Cardiac muscle cell (in vitro differentiated cells and primary cell): ENCODE measurements at places on chromosomes 5 and 9. TPM values are rescaled to one million over a fixed set of nuclear protein-coding genes. Genes with fewer than 3 reads are reported as not detected.

- DNase-seq, result peak; percentile 39
- H3K36me3 ChIP-seq, result no peaks in the 10 kb centered on the region
- peaks cover 14% of the 10 kb centered on the region for H3K4me1 ChIP-seq
Observed at GRCh38 chr5:126909856-126910255, 120.5 kb downstream of the MARCHF3 start.

- no peak overlapping the region for H3K27ac ChIP-seq
- no peak overlapping the region for H3K4me3 ChIP-seq
- no peak for DNase-seq
- no peaks in the 10 kb centered on the region for H3K4me1 ChIP-seq
- no peaks in the 10 kb centered on the region for H3K27me3 ChIP-seq
Observed at GRCh38 chr9:72022841-72023240, 37.6 kb downstream of the C9orf57 start.

DNA sequence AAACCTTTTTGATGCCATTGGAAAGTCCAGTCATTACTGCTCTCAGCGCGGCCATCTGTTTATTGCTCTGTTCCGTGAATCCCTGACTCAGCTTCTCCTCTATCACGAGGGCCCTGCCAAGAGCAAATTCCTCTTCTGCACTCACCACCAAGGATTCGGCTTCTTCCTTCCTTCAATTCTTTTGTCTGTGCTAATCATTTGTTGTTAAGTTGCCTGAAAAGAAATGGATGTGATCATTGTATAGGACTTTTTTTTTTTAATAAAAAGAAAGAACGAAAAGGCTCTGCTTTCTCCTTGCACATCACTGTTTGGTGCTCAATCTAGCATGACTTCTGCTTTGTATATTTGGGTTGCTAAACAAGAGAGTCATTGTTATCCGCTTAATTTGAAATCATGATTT, 128.7 kb upstream of the PIK3R1 start:
- no peaks in the 10 kb centered on the region for H3K27me3 ChIP-seq
- no peaks in the 10 kb centered on the region for H3K4me1 ChIP-seq
- no peak for DNase-seq
- no peak overlapping the region for H3K4me3 ChIP-seq
- no peaks in the 10 kb centered on the region for H3K36me3 ChIP-seq

DNA sequence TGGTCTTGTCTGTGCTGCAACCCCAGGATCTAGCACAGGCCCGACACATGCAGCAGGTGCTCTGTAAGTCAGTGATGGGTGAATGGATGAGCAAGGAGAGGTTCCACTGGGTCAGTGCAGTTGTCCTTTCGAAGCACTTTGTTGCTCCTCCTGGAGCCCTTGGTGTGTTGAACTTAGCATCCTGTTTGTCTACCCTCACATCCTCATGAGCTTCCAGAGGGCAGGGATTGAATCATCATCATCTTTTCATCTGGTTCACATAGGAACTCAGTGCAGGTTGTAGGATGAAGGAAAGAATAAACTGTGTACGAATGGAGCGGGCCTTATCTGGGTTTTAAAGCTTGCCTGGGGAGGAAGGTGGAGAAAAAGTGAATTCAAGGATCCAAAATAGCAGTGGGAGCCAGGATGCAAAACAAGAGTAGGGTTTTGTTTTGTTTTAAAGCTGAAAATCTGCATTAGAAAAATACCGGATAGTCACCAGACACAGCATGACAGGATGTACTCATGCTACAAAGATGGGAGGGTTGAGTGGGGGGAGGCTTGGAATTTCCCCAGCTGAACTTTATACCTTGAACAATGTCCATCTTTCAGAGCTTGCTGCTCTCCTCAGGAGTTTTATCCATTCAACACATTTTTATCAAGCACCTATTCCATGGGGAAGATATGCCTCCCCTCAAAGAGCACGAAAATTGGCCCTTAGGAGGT, 55.8 kb downstream of the PTTG1 start:
- H3K4me1 ChIP-seq, result no peaks in the 10 kb centered on the region
- no peak overlapping the region for H3K4me3 ChIP-seq
- H3K36me3 ChIP-seq, result no peaks in the 10 kb centered on the region
- no peak overlapping the region for H3K27ac ChIP-seq

DNA sequence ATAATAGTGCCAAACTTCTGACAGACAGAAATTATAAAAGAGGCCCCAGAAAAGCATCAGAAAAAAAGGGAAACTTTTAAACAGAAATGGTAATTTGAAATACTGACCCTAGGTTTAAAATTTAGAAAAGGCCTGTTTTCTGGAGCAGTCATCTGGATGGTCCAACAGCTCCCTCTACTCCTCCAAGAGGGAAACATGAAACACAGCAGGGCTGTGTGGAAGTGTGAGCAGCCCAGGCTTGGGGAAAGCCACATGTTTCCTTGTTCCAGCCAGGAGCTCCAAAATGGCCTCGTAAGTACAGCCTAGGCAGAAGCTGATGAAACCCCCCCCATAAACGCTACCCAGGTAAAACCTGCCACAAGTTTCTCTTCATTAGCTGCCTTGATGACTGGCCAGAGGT, 499.3 kb upstream of the ADAMTS16 start:
- H3K36me3 ChIP-seq, result no peaks in the 10 kb centered on the region
- no peaks in the 10 kb centered on the region for H3K4me1 ChIP-seq
- H3K27me3 ChIP-seq, result no peaks in the 10 kb centered on the region
- DNase-seq, result peak; percentile 54
- no peak overlapping the region for H3K27ac ChIP-seq

DNA sequence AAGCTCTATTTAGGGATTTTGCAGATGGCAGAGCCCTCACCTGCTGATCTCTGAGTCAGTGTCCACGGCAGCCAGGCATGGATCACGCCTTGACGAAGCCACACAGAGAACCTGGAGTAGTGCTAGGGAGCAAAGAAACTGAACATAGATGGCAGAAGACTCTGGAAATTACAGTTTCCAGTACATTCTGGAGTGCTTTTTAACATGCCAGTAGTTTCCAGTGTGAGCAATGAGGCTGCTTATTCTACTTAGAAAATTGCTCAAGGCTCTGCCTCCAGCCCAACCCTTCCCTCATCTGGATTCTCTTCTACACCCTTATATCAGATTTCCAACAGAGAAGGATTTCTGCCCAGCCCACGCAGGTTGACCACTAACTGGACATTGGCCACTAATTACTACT, 203.3 kb downstream of the ADAMTS12 start:
- no peaks in the 10 kb centered on the region for H3K27me3 ChIP-seq
- H3K4me1 ChIP-seq, result peaks cover 34% of the 10 kb centered on the region
- H3K4me3 ChIP-seq, result no peak overlapping the region
- no peak overlapping the region for H3K27ac ChIP-seq
- H3K36me3 ChIP-seq, result no peaks in the 10 kb centered on the region

PLK2 gene
- 130 and 147 TPM in 2 replicates for total RNA-seq

FIBCD1 gene
- total RNA-seq, result 0.39 and 4.0 TPM in 2 replicates

DNA sequence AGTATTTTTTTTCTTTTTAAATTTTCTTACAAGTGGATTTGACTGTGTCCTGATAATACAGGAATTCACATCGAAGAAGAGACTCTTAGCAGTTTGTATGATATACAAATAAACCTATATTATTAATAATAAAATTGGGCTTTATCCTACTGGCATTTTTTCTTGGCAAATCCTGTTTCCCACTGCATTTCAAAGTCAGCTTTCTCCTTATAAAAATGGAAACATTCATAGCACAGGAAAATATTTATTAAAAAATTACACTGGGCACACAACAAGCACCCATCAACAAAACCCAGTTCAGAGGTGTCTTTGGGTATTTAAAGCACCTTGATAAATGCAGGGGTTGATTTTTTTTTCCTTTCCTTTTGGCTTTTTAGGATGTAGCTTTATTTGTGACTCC, 200.9 kb downstream of the MEF2C start:
- peaks cover 100% of the 10 kb centered on the region for H3K27me3 ChIP-seq
- H3K36me3 ChIP-seq, result no peaks in the 10 kb centered on the region
- H3K4me1 ChIP-seq, result no peaks in the 10 kb centered on the region
- DNase-seq, result no peak
- no peak overlapping the region for H3K27ac ChIP-seq
- no peak overlapping the region for H3K4me3 ChIP-seq

- H3K27me3 ChIP-seq, result no peaks in the 10 kb centered on the region
- no peaks in the 10 kb centered on the region for H3K36me3 ChIP-seq
- DNase-seq, result no peak
- no peaks in the 10 kb centered on the region for H3K4me1 ChIP-seq
- H3K27ac ChIP-seq, result no peak overlapping the region
Observed at GRCh38 chr5:141603923-141604717, 14.7 kb downstream of the DIAPH1 start.

DNA sequence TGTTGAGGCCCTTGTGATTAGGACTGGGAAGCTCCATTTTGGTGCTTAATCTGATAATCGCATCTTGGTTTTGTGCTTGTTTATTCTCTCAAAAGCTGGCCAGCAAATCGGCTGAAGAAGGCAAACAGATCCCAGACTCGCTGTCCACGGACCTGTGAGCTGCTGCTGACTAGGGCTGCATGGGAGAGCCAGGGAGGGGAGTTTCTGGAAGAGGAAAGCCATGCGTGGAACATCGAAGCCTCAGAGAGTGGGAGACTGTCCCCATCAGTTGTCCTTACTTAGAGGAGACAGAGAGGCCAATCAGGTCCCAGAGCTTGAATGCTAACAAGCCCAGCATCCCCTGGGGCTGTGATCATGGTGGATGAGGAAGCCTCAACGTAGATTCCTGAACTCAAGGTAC, 23.0 kb upstream of the FOXI1 start:
- DNase-seq, result no peak
- no peaks in the 10 kb centered on the region for H3K36me3 ChIP-seq
- no peaks in the 10 kb centered on the region for H3K27me3 ChIP-seq
- no peaks in the 10 kb centered on the region for H3K4me1 ChIP-seq
- H3K27ac ChIP-seq, result no peak overlapping the region
- no peak overlapping the region for H3K4me3 ChIP-seq

DNA sequence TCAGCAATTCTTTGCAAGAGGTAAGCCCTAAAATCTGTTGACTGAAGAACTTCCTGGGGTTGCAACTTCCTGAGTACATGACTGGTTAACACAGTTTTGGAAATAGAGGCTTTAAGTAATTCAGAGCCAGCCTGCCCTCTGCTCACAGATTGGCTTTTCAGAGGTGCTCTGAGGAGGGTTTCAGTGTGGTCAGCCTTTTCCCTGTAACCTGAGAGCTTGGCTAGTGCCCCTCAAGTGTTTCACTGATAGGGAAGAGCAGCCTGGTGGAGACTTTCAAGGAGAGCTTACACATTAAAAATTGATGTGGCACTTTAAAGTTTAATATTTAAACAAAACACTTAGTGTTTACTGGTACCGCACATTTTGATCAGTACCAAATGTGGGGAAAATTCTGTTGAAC, 56.7 kb upstream of the FOXB2 start:
- peaks cover 17% of the 10 kb centered on the region for H3K4me1 ChIP-seq
- H3K27ac ChIP-seq, result no peak overlapping the region
- no peaks in the 10 kb centered on the region for H3K27me3 ChIP-seq
- H3K36me3 ChIP-seq, result no peaks in the 10 kb centered on the region

GRCh38 chr5:41182666-41183065, 30.7 kb downstream of the C6 start:
- peaks cover 24% of the 10 kb centered on the region for H3K4me1 ChIP-seq
- no peaks in the 10 kb centered on the region for H3K27me3 ChIP-seq
- peak overlapping the region; percentile 49 for H3K27ac ChIP-seq
- no peaks in the 10 kb centered on the region for H3K36me3 ChIP-seq
- no peak overlapping the region for H3K4me3 ChIP-seq

ZNF454 gene
- 0.92 TPM in 1 of 2 replicates, not detected in the other for total RNA-seq

OR1J2 gene
- not detected in 2 replicates for total RNA-seq

DMRTA1 gene
- 3.8 and 4.8 TPM in 2 replicates for total RNA-seq

GRCh38 chr9:3511551-3511950, 14.2 kb downstream of the RFX3 start:
- H3K4me1 ChIP-seq, result peaks cover 13% of the 10 kb centered on the region
- no peak for DNase-seq
- no peaks in the 10 kb centered on the region for H3K36me3 ChIP-seq
- no peak overlapping the region for H3K27ac ChIP-seq
- H3K27me3 ChIP-seq, result no peaks in the 10 kb centered on the region

- H3K27ac ChIP-seq, result no peak overlapping the region
- H3K27me3 ChIP-seq, result no peaks in the 10 kb centered on the region
- DNase-seq, result no peak
- H3K4me1 ChIP-seq, result no peaks in the 10 kb centered on the region
- peaks cover 20% of the 10 kb centered on the region for H3K36me3 ChIP-seq
Observed at GRCh38 chr9:15433191-15433590, 10.5 kb downstream of the SNAPC3 start.

HTR1A gene
- total RNA-seq, result not detected in 2 replicates

- peaks cover 3% of the 10 kb centered on the region for H3K36me3 ChIP-seq
- no peak overlapping the region for H3K4me3 ChIP-seq
- no peaks in the 10 kb centered on the region for H3K27me3 ChIP-seq
- DNase-seq, result peak; percentile 87
- no peaks in the 10 kb centered on the region for H3K4me1 ChIP-seq
Observed at GRCh38 chr9:91740701-91741100, 209.3 kb downstream of the ROR2 start.

DNA sequence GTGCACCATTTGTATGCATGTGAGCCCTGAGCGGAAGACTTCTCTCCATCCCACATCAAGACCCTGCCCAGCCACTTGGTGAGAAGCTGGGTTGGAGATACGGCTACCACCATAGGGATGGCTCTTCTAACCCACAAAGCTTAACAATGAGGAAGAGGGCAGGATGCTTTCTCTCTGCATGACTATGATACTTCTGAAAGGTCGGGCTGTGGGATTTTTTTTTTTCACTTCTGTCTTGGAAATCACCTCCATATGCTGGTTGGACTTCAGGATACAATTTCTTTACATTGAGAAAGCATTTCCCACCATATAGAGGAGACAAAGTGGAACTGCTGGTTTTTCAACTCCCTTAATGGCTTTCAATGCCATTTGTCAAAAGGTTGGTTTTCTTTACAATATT, 30.5 kb downstream of the ZNF366 start:
- no peak overlapping the region for H3K27ac ChIP-seq
- H3K27me3 ChIP-seq, result no peaks in the 10 kb centered on the region
- H3K36me3 ChIP-seq, result no peaks in the 10 kb centered on the region
- no peak overlapping the region for H3K4me3 ChIP-seq
- no peaks in the 10 kb centered on the region for H3K4me1 ChIP-seq

SPINK6 gene
- total RNA-seq, result not detected in 2 replicates

TMEM215 gene
- total RNA-seq, result not detected in 2 replicates

DNA sequence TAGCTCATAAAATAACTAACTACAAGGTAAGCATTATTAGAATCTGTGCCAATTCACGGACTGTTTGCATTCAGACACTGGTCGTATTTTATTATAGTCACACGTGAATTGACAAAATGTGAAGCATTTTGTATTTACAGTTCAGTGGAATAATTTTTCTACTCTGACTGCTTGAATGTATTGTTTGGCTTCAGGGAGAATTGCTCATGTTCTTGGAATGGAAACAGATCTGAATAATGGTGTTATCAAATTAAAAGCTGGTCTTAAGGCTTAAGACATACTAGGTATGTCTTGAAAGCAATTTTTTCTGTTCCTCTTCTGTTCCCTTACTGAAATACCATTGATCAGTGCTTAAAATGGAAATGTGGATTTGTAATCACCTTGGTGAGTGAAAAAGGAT, 543.7 kb upstream of the TLE4 start:
- H3K4me3 ChIP-seq, result no peak overlapping the region
- H3K27me3 ChIP-seq, result no peaks in the 10 kb centered on the region
- H3K36me3 ChIP-seq, result no peaks in the 10 kb centered on the region
- no peak overlapping the region for H3K27ac ChIP-seq
- DNase-seq, result no peak

BAAT gene
- not detected in 2 replicates for total RNA-seq
